Activated CD8-positive, alpha-beta memory T cell treated with anti-CD3 and anti-CD28 coated beads, Interleukin-2, amount 10 ng/mL, durations not matched to agents 7 days and 5 days (primary cell): ENCODE measurements at places on chromosomes 6 and 20. TPM values are rescaled to one million over a fixed set of nuclear protein-coding genes. Genes with fewer than 3 reads are reported as not detected.

- DNase-seq: no peak
- H3K36me3 ChIP-seq: peaks cover 1% of the 10 kb centered on the region
- no peak overlapping the region for H3K4me3 ChIP-seq
- H3K27ac ChIP-seq: no peak overlapping the region
- H3K27me3 ChIP-seq: peaks cover 56% of the 10 kb centered on the region
Measured at GRCh38 chr6:40755749-40756452, 168.7 kb upstream of the LRFN2 start.

GRCh38 chr6:27547157-27548075 is 74.5 kb upstream of the ZNF184 start:
- H3K27me3 ChIP-seq: peaks cover 82% of the 10 kb centered on the region
- peak; percentile 63 for DNase-seq
- peaks cover 5% of the 10 kb centered on the region for H3K36me3 ChIP-seq
- H3K4me3 ChIP-seq: peak overlapping the region; percentile 51
- peaks cover 38% of the 10 kb centered on the region for H3K4me1 ChIP-seq

DNA sequence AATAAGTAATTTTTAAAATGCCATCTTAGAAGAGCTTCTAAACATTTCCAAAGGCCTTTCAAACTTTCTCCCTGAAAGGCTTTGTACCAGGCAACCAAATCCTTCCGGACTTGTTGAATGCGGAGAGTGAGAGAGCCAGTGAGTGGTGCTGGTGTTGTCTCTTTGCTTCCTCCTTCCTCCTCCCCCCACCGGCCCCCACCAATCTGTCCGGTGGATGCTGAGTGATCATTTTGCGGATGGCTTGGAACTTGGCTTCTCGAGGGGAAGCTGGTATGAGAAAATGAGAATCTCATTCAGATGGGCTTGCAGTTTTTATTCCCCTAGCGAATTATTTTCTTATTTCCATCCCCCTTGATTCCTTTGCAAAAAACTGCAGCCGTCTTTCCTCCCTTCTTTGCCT is 97.3 kb downstream of the ANKRD60 start:
- no peak overlapping the region for H3K27ac ChIP-seq
- no peaks in the 10 kb centered on the region for H3K36me3 ChIP-seq
- H3K4me3 ChIP-seq: no peak overlapping the region
- DNase-seq: no peak
- H3K27me3 ChIP-seq: peaks cover 75% of the 10 kb centered on the region

GRCh38 chr20:15395457-15395856 is 1058.0 kb upstream of the FLRT3 start:
- H3K4me1 ChIP-seq: no peaks in the 10 kb centered on the region
- H3K27me3 ChIP-seq: no peaks in the 10 kb centered on the region
- no peaks in the 10 kb centered on the region for H3K36me3 ChIP-seq
- H3K27ac ChIP-seq: no peak overlapping the region
- H3K4me3 ChIP-seq: no peak overlapping the region

- no peak for DNase-seq
- H3K36me3 ChIP-seq: no peaks in the 10 kb centered on the region
- H3K27me3 ChIP-seq: no peaks in the 10 kb centered on the region
- no peaks in the 10 kb centered on the region for H3K4me1 ChIP-seq
- no peak overlapping the region for H3K27ac ChIP-seq
Measured at GRCh38 chr6:56096946-56097621, 150.3 kb downstream of the COL21A1 start.

DNA sequence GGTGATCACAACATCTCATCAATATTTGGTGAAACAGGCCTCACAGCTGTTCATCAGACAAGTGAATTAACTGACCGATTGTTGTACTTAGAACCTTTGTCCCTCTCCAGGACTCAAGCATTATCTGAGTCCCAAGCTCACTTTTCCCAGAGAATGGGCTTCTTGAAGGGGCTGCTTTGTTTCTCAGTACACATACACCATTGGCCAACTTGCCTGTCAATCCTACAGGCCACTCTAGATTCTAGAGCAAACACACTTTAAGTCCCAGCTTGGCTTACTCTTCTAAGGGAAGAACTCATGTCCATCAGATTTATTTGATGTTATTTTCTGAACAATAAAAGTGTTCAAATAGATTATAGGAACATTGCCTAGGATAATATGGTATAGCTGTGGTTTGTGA is 249.5 kb downstream of the BCKDHB start:
- DNase-seq: no peak
- peaks cover 7% of the 10 kb centered on the region for H3K36me3 ChIP-seq
- H3K27me3 ChIP-seq: no peaks in the 10 kb centered on the region
- H3K4me1 ChIP-seq: no peaks in the 10 kb centered on the region

- no peaks in the 10 kb centered on the region for H3K36me3 ChIP-seq
- DNase-seq: peak; percentile 74
- H3K27ac ChIP-seq: peak overlapping the region; percentile 74
- H3K27me3 ChIP-seq: peaks cover 54% of the 10 kb centered on the region
Measured at GRCh38 chr6:34912715-34913464, 23.8 kb downstream of the ANKS1A start.

- no peak overlapping the region for H3K4me3 ChIP-seq
- no peak overlapping the region for H3K27ac ChIP-seq
- peaks cover 53% of the 10 kb centered on the region for H3K27me3 ChIP-seq
- no peak for DNase-seq
Measured at GRCh38 chr6:6479785-6480184, 108.7 kb upstream of the LY86 start.

DNA sequence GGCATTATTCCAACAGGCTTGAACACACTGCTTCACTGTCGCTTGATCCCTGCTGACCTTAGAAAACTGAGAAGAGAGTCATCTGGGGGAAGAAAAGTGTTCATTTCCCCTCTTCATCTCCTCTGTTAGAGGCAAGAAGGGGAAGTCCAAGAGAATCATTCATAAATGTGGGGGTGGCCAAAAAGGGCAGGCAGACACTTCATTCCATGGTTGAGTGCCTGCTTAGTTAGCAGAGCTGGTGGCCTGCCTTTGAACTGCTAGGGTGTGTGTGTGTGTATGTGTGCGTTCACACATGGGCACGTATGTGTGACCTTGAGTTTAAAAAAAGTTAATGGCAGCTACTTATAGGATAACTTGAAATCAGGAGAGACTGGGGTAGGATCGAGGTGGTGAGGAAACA is 39.4 kb upstream of the RFPL4B start:
- H3K4me1 ChIP-seq: no peaks in the 10 kb centered on the region
- no peak for DNase-seq
- H3K27me3 ChIP-seq: peaks cover 75% of the 10 kb centered on the region
- no peak overlapping the region for H3K27ac ChIP-seq

- DNase-seq: no peak
- H3K27ac ChIP-seq: no peak overlapping the region
- no peak overlapping the region for H3K4me3 ChIP-seq
- H3K4me1 ChIP-seq: no peaks in the 10 kb centered on the region
- peaks cover 8% of the 10 kb centered on the region for H3K27me3 ChIP-seq
Measured at GRCh38 chr6:12892151-12892550, 175.6 kb downstream of the PHACTR1 start.

DNA sequence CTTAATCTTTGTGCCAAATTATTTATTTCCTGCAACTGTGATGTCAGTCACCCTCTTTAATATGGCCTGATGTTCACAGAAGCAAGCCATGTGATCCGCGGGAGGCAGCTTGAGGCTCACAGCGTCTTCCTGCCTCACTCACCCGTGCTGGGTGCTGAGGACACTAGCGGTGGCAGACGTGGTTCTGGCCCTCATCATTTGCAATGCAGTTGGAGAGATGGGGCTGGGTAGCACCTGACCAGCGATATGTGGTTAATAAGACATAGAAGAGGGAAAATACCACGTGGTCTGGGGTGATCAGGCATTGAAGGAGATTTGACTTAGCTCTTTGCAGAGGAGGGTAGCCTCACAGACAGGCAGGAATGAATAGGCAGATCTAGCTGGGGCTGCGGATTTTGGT is 264.7 kb downstream of the TMEM242 start:
- no peak for DNase-seq
- H3K27ac ChIP-seq: no peak overlapping the region
- H3K36me3 ChIP-seq: peaks cover 10% of the 10 kb centered on the region
- peaks cover 32% of the 10 kb centered on the region for H3K4me1 ChIP-seq
- no peak overlapping the region for H3K4me3 ChIP-seq

- H3K36me3 ChIP-seq: no peaks in the 10 kb centered on the region
- H3K27ac ChIP-seq: no peak overlapping the region
- no peak for DNase-seq
- no peaks in the 10 kb centered on the region for H3K4me1 ChIP-seq
Measured at GRCh38 chr6:18538315-18538714, 151.2 kb downstream of the RNF144B start.

GRCh38 chr6:148445620-148446019 is 103.0 kb downstream of the SASH1 start:
- H3K4me3 ChIP-seq: no peak overlapping the region
- DNase-seq: no peak
- no peak overlapping the region for H3K27ac ChIP-seq
- peaks cover 6% of the 10 kb centered on the region for H3K4me1 ChIP-seq
- H3K27me3 ChIP-seq: peaks cover 10% of the 10 kb centered on the region

DNA sequence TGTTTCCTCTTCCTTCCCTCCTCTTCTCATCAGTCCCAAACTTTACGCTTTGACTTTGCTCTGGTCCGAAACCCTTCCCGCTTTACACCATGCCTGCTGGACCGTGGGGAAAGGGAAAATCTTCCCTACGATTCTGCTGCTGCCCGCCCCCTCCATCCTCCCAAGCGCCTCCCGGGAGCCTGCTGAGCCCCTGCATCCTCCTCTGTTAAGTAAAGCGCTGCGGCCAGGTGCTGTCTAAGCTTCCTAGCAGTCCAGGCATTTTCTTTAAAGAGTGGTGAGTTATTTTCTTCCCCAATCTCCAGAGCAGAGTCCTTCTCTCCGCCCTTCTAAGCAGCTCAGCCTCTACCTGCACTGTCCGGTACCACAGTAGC is 376.3 kb downstream of the RNGTT start:
- DNase-seq: no peak
- no peak overlapping the region for H3K4me3 ChIP-seq

DNA sequence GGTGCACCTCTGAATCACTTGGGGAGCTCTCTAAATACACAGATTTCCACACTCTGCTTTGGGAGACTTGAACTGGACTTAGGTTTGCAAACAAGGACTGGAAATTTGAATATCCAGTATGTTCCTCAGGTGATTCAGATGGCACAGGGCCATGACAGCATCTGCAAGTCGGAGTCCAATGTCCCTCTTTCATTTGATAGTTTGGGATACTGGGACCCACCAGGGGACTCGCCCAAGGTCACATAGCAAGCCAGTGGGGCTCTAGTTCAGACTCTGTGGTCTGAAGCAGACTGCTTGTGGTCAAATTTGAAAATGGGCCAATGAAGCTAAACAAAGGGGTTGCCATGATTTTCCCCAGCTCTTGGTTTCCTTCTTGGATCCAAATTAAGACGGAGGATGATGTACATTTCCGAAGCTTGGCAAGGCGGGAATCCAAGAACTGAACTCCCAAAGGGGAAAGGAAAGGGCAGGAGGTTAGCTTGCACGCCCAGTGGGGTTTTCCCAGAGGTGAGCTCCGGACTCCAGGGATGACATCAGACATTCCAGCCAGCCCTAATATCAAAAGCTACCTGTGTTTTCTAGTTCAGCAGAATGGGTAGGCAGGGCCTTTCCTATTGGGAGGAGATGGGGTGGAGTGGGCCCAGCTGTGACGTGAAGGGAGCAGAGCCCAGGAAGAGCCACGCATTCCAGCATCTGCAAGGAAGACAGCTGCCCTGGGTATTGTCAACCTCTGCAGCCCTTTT is 3.4 kb upstream of the SYS1 start:
- no peaks in the 10 kb centered on the region for H3K36me3 ChIP-seq
- DNase-seq: no peak
- H3K27me3 ChIP-seq: peaks cover 3% of the 10 kb centered on the region
- peaks cover 54% of the 10 kb centered on the region for H3K4me1 ChIP-seq

DNA sequence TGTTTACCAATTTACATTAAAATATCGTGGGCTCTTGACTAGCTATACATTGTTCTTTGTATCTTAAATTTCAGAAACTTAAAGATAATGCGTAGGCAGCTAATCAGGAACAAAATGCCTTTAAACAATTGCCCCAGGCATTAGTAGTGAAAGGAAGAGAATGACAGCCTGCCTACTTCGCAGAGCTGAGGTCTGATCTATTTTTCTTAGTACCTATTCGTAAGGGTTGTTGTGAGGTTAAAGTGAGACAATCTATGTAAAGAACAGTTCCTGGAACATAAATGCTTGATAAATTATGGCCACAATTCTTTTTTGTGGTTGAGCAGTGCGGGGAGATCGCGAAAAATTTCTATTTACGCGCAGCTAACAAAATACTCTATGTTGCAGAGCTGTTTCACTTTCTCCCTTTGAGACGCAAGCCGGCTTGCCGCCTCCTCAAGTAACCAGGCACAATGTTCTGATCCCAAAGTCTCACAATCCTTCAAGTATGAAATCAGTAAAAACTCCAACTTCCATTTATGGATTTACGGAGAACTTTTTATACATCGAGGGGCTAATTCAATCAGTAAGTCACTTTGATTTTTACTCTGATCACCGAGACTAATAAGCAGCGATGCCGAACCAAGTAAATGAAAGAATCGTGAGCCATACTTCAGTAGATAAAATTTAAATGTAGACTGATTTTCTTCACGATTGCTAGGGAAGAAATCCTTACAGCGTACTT is 878 bp upstream of the PNRC1 start:
- H3K4me3 ChIP-seq: peak overlapping the region; percentile 91
- H3K4me1 ChIP-seq: peaks cover 23% of the 10 kb centered on the region
- DNase-seq: peak; percentile 80

GRCh38 chr6:136317021-136317694 is 27.5 kb upstream of the BCLAF1 start:
- DNase-seq: peak; percentile 76
- H3K36me3 ChIP-seq: no peaks in the 10 kb centered on the region
- H3K27ac ChIP-seq: no peak overlapping the region
- peaks cover 3% of the 10 kb centered on the region for H3K4me1 ChIP-seq
- H3K27me3 ChIP-seq: peaks cover 6% of the 10 kb centered on the region
- H3K4me3 ChIP-seq: no peak overlapping the region

- H3K27me3 ChIP-seq: no peaks in the 10 kb centered on the region
- peaks cover 16% of the 10 kb centered on the region for H3K36me3 ChIP-seq
- H3K27ac ChIP-seq: peak overlapping the region; percentile 85
- no peak overlapping the region for H3K4me3 ChIP-seq
Measured at GRCh38 chr6:16511040-16511660, 250.1 kb downstream of the ATXN1 start.

DNA sequence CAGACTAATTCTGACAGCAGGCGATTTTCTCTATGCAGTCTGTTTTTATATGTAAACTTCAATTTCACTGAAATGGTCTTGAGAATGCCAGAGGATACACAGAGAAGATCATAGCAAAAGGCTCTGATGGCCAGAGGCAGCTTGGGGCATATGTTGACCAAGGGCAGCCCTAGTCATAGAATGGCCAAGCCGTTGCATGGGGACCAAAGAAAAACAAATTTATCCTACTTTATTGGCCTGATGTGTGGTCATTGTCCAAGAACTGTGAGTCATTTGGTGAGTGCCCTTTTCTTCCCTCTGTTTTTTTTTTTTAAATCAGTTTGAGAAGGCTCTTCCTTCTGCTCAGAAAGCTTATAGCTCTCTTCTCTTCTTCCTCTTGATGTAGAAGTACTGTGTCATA is 5.8 kb downstream of the HDGFL1 start:
- no peaks in the 10 kb centered on the region for H3K27me3 ChIP-seq
- no peaks in the 10 kb centered on the region for H3K36me3 ChIP-seq
- H3K4me1 ChIP-seq: no peaks in the 10 kb centered on the region
- H3K4me3 ChIP-seq: no peak overlapping the region

THBS2 gene
- not detected for total RNA-seq

CASS4 gene
- total RNA-seq: 21.8 TPM

OR2B6 gene
- total RNA-seq: not detected

LY6G6D gene
- not detected for total RNA-seq

TMEM151B gene
- not detected for total RNA-seq

CGA gene
- not detected for total RNA-seq

EEF1E1 gene
- 47.1 TPM for total RNA-seq

FAM217A gene
- not detected for total RNA-seq

CST5 gene
- not detected for total RNA-seq

MACROD2 gene
- not detected for total RNA-seq

SMIM28 gene
- not detected for total RNA-seq

STMND1 gene
- not detected for total RNA-seq

ZC2HC1B gene
- not detected for total RNA-seq
